Articular chondrocyte of knee joint (primary cell): ENCODE measurements at places on chromosomes 11 and 22. TPM values are rescaled to one million over a fixed set of nuclear protein-coding genes. Genes with fewer than 3 reads are reported as not detected.

The SCT gene
- total RNA-seq: not detected in 2 replicates

The DNAL4 gene
- 12.0 and 13.1 TPM in 2 replicates for total RNA-seq

The SLC3A2 gene
- 198 and 208 TPM in 2 replicates for total RNA-seq

The NCAM1 gene
- 0.91 and 1.4 TPM in 2 replicates for total RNA-seq

The IGLL1 gene
- not detected in 2 replicates for total RNA-seq

The MPZL3 gene
- total RNA-seq: 3.0 and 6.9 TPM in 2 replicates

The DDT gene
- 57.7 and 68.2 TPM in 2 replicates for total RNA-seq

The MYOD1 gene
- not detected in 2 replicates for total RNA-seq

The CLCF1 gene
- 8.8 and 9.4 TPM in 2 replicates for total RNA-seq

The MFRP gene
- total RNA-seq: 0.11 TPM in 1 of 2 replicates, not detected in the other

The HSPB2 gene
- 1.7 and 2.2 TPM in 2 replicates for total RNA-seq

The ART5 gene
- 0.26 and 0.54 TPM in 2 replicates for total RNA-seq

The TALDO1 gene
- 223 and 244 TPM in 2 replicates for total RNA-seq

The F2 gene
- not detected in 2 replicates for total RNA-seq

The OR51I1 gene
- 0.22 TPM in 1 of 2 replicates, not detected in the other for total RNA-seq

The PRSS23 gene
- total RNA-seq: 718 and 741 TPM in 2 replicates

The GDPD4 gene
- not detected in 2 replicates for total RNA-seq

The RASGRP2 gene
- 0.13 TPM in 1 of 2 replicates, not detected in the other for total RNA-seq

The RRP7A gene
- total RNA-seq: 21.0 and 23.4 TPM in 2 replicates
